Hippocampal formation (tissue), 2 donors: ENCODE measurements at places on chromosomes 3 and 15.

GRCh38 chr3:47762233-47762632 is 19.5 kb downstream of the SMARCC1 start:
- no peak for DNase-seq

DNA sequence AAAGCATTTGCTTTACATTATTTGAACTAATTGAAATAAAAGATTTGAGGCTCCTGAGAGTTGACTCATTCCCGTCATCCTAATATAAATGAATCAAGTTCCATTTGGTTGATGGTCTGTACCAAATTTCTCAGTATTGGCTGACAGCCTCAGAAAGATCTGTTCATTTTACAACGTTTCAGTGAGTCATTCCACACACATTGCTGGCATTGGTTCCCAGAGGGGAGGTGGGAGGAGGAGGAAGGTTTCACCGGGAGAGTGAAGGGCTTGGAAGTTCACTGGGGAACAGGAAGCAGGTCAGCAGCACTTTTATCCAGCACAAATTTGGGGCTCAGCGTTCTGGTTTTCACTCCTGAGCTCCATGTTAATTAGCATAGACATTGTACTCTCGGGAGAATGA is 176.7 kb upstream of the CADPS start:
- DNase-seq, result no peak

DNA sequence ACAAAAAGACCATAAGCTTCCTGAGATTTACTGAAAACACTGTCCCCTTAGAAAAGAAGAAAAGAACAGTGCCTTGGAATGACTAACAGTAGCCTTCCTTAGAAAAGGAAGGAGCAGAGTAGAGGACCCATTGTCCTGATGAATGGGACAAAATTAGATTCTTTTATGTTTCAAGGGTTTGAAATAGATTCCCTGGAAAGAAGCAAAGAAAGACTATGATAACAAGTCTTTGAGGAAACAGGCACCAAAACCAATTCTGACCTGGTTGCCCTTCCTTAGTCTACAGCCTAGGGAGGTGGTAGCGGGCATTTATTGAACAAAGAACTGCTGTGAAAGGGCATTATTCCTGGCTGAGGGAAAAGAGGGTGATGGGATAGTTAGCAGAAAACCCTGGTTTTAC is 1024.8 kb downstream of the TBL1XR1 start:
- DNase-seq, result no peak

DNA sequence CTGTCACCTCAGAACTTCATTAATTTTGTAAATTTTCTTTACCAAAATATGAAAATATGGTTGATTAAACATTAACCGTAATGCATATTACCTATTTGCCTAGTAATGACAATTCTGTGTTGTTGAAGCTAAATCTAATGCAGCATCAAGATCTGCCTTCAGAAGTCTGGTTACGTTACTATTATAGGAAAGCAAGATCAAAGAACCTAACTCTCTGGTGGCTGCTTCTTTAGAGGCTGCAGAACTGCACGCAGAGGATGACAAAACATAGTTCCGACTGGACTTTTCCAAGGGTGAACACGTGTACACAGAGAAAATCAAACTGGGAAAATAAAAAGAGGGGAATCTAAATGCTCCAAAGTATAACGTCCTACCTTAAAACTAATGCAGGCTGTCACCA is 20.5 kb downstream of the CD47 start:
- no peak for DNase-seq

GRCh38 chr3:194323785-194324735 is 27.1 kb downstream of the CPN2 start:
- no peak for DNase-seq

- no peak for DNase-seq
These were observed 972 bp downstream of the UBA5 start for GRCh38 chr3:132661101-132661500.
